Naive thymus-derived CD8-positive, alpha-beta T cell (primary cell): ENCODE measurements at places on chromosomes 5 and 9. TPM values are rescaled to one million over a fixed set of nuclear protein-coding genes. Genes with fewer than 3 reads are reported as not detected.

DNA sequence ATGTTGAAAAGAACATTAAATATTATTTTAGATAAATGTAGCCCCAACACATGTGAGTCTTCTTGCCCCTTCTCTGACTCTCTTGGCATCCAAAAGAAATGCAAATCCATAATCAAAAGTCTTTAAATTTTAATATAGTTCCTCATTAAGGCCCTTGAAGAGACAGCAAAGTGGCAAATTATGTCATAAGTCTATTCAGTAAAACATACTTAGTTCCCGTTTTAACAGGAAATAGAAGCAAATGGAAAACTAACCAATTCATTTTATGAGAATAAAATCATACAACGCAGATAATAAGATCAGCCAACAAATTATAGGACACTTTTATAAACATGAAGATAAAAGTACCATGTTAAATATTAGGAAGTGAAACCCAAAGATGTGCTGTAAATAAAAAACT is 20.1 kb upstream of the IFNB1 start:
- DNase-seq, result no peak

GRCh38 chr9:95171001-95171400 is 146.5 kb downstream of the FANCC start:
- no peak for DNase-seq

DNA sequence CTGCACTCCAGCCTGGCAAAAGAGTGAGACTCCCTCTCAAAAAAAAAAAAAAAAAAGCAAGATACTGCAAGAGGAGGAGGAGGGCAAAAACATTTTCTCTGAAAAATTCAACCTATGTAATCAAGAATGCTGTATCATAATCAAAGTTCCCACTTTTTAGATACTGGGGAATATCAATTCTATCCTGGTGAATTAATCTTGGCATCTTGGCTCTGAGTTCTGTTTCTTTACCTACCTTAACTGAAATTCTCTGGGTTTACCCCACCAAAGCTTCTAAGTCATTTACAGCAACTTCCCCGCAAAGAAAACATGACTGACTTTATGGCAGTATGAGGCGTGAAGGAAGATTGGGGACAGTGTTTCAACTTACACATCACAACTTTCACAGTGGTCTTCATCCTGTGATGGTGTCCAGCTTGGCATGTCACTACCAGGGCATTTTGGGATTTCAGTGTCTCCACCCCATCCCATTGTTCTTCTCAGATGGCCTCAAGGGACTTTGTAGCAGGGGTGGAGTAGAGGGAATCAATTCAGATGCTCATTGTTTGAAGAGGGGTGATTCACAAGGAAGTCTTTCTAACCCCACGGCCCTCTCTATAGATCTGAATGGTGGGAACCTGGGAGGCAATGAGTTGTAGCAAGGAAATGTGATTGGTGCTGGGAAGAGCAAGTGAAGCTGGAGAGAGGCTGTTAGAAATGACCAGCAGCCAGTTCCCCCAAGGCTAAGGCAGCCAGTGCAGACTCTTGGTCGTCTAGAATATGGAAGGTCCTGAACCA is 130.5 kb downstream of the SCAMP1 start:
- DNase-seq, result no peak

- DNase-seq, result peak; percentile 94
Measured at GRCh38 chr5:91381774-91382359, 1.2 kb downstream of the ARRDC3 start.

- DNase-seq, result no peak
Measured at GRCh38 chr9:114123031-114123977, 24.2 kb upstream of the KIF12 start.

DNA sequence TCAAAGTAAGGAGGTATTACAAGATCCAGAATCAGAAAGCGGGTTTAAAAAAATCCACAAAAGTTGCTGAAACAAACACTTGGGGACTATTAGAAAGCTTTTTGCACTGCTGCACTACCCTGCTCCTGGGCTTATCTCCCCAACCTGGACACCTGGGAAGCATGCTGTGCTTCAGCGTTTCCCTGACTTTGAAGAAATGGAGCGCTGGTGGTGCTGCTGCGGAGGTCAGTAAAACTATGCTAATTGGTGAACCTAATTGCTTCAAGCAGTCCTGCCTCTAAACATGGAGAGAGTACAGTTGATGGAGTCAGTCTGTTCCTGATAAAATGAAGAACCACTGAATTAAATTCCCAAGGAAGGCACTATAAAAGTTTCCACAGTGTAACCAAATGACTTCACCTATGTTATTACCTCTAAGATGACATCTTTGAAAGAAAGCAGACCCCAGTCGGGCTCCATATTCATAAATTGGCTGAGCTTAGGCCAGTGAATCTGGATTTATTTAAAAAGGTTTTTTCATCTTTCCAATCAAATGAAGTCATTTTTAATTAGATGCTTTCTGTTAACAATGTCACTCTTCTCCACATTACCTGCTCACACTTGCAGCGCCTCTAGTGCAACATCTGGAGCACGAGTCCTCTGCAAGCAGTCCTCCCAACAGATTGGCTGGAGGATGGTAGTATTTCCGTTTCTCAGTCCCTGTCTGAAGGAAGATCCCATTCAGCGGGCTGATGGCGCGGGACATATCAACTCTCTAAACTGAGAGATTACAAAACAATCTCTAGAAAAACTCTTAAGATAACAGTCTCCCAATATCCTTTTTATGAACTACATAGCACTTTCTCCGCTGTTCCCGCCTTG is 11.5 kb downstream of the NR2F1-AS1 start:
- no peak for DNase-seq

DNA sequence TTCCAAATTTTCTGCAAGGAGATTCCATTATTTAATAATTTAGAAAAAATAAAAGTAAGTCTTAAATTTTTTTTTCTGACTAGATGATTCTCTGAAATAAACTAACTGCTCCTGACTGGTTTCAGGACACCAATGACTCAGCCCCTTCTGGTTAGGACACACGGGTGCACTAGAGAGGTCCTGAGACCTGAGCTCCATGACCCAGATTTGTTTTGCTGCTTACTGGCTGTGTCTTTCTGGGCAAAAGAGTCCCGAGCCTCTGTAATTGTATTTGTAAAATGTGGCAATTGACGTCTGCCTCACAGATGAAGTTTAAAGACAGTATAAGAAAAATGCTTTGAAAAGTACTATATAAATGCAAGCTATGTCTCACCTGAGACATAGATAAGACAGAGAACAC is 89.1 kb downstream of the SLC24A2 start:
- no peak for DNase-seq

GRCh38 chr5:26610577-26610976 is 427.8 kb downstream of the CDH9 start:
- no peak for DNase-seq

DNA sequence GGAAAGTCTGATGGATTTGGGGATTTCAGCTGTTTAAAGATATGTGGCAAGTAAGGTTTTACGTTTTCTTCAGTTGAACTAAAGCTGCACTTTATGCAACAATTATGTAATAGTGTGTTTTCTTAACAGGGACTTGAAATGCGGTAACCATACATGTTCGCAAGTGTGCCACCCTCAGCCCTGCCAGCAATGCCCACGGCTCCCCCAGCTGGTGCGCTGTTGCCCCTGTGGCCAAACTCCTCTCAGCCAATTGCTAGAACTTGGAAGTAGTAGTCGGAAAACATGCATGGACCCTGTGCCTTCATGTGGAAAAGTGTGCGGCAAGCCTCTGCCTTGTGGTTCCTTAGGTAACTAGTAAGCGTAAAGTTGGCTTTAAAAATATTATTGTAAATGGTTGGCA is 28.5 kb downstream of the NFX1 start:
- DNase-seq, result no peak

GRCh38 chr5:83562791-83563557 is 91.4 kb downstream of the VCAN start:
- no peak for DNase-seq

DNA sequence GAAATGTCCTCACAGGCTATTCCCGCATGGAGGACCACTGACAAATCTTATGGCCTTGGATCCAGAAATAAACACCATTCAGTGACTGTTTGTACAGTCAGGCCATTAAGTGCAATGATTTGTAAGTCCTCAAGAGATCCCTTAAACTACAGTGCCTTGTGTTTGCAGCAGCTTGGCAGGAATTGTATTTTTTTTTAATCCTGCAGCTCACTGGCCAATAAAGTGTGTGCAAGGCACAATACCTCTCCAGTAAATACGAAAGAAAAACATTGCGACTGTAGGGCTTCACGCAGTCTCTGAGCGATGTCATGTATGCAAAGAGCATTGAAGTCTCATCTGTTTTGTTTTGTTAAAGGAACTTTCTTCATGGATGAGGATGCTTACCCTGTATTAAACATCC is 74.2 kb upstream of the TUSC1 start:
- DNase-seq, result no peak

DNA sequence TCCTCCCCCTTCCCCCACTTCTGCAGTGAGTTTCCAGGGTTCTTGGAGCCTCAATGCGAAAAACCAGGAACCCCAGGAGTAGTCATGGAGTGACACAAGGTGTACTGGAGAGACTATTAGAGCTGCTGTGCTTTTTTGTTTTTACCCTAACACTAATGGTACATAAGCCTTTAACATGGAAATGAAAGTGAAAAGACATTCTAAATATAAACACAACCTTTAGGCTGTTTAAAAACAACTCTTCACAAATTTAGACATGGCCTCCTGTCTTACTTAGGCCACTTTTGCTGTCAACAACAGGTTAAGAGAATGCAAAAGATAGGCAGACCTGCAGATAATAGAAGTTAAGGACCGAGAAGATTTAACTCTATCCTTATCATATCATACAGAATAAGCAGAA is 232.2 kb downstream of the DENND1A start:
- no peak for DNase-seq

DNA sequence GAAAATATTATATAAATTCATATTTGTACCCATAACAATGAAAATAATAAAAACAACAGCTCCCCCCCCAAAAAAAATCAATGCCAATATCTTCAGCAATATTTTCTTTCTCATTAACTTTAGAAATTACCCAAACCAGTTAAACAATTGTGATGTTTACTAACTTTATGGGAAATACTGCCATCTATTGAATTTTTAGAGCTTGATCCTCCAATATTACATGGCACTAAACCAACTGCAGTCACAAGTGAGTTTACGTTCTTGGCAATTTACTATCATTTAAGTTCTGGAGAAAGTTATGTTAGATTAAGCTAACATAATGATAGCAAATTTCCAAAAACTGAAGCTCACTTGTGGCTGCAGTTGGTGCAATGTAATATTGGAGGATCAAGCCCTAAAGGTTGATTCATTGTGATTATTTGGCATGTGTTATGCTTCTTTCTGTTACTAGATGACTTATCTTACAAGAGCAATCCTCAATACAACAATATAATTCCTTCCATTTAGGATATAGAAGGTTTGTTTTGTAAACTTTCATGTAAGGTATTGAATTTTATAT is 379.5 kb downstream of the CDH18 start:
- no peak for DNase-seq

DNA sequence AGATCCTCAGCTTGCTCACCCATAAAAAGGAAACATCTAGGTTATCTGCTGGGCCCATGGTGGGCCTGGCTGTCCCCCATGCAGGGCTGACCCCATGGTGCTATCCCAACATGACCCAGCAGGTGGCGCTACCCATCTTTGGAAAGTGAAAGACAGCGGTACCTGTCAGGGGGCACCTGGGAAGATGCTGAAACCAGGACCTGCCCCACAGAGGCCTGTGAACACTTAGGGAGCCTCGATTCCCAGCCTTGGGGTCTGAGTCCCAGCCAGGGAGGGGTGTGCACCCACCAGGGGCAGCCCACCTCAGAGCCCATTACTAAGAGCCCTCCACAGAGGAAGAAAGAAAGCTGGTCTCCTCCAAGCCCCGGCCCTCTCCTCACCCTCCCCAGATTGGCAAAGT is 46.6 kb upstream of the IPPK start:
- peak; percentile 90 for DNase-seq

DNA sequence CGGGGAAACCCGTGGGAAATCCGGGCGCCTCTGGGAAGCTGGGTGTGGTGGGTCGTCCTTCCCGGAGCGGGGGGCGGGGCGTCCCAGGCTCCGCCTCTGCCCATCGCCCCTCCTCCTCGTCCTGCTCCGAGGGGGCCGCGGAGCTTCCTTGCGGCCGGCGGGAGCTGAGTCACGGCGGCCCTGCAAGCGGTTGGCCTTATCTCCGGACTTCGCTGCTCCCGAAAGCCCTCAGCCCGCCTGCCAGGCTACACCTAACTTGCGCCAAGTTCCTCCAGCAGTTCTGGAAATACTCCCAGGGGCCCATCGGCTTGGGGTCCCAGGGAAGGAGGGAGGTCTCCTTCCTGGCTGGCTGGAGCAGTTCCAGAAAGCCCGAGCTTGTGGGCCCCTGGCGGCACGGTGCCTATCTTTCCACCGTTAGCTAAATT is 54.1 kb upstream of the CDKN2AIPNL start:
- DNase-seq, result peak; percentile 31

- DNase-seq, result no peak
Measured at GRCh38 chr9:96331236-96331947, 29.4 kb upstream of the HSD17B3 start.

DNA sequence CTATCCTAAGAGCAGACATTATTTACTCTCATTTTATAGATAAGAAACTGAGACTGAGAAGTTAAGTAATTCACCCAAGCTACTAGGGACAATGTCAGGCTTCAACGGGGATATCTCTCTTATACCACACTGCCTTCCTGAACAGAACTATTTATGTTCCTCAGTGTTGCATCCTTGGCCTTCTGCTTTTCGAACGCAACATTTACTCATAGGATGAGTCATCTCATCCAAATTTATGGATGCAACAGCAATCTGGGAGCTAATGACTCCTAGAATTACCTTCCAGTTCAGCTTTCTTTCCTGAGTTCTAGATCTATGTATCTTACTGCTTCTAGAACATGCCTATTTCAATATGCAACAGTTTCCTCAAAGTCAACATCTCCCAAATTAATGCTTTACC is 103.6 kb upstream of the PAM start:
- no peak for DNase-seq

GRCh38 chr9:38417003-38417945 is 7.0 kb downstream of the IGFBPL1 start:
- DNase-seq, result no peak

DNA sequence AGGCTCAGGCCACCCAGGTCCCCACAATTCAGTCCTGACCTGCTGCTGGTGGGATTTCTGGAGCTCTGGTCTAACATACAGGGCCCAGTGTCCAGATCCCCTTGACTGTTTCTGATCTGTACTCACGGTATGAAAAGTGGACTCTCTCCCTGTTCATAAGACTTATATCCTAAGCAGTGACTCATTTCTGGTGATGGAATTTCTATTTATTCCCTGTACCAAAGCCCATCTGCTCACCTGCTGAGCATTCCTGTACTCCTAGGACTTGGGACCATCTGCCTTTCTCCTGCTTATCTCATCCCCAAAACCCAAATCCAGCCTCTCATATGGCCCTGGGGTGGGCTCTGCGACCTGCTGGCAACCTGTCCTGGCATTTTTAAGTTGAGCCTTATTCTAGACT is 86.6 kb downstream of the APBA1 start:
- no peak for DNase-seq

The DNAH5 gene
- not detected for polyA plus RNA-seq

The SHISAL2B gene
- not detected for polyA plus RNA-seq

The MARCOL gene
- not detected for polyA plus RNA-seq

The TERT gene
- not detected for polyA plus RNA-seq

The BAAT gene
- polyA plus RNA-seq, result not detected

The AK6 gene
- polyA plus RNA-seq, result 64.6 TPM

The ANKRD33B gene
- 0.06 TPM for polyA plus RNA-seq

The PDE6A gene
- not detected for polyA plus RNA-seq

The PCDHB6 gene
- polyA plus RNA-seq, result not detected

The BNC2 gene
- polyA plus RNA-seq, result not detected

The C5orf63 gene
- 4.2 TPM for polyA plus RNA-seq
